NCI-H1417 treated with DMSO at 0.1 percent for 48 hours (cell line): ENCODE measurements at places on chromosomes 6 and 20.

GRCh38 chr6:155248008-155249001, 15.5 kb upstream of the CLDN20 start:
- no peak for DNase-seq

GRCh38 chr6:139164001-139164400, 29.1 kb downstream of the HECA start:
- DNase-seq, result no peak

- DNase-seq, result no peak
Measured at GRCh38 chr6:37531437-37532036, 31.8 kb upstream of the CCDC167 start.

DNA sequence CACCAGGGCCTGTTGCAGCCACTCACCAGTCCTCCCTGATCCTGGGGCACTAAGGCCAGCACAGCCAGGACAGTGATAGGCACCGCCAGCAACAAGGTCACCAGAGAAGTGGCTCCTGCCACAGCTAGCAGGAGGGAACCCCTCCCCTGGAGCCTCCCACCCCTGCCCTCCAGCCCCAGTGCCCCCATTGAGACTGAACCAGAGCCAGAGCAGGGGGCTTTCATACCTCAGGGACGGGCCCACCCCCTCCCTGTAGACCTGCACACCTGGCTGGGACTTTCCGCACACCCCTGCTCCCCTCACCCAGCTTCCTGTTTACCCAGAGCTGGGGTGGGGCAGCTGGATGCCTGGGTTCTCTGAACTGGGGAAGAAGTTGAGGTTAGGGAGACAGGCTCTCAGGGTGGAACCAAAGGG, at the start of gene LTB:
TSS of gene LTB (minus strand) at position 195 of the 414 bp plus-strand sequence. CDS start at position 188, 7 bp downstream.
- no peak for DNase-seq

DNA sequence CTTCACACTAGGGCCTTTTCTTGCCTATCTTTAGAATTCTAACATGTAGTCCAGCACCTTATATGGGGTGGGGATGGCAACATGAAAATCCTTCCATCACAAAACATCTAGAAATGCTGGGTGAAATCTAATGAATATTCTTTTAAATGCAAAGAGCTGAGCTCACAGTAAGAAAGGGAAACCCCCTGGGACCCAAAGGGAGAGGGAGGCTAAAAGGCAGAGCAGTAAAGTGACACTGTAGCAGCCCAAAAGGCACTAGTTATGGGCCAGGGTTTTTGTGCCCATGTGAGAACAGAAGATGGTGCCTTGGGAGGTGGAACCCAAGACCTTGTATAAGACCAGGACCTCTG, 66.7 kb downstream of the TRAM2 start:
- no peak for DNase-seq

DNA sequence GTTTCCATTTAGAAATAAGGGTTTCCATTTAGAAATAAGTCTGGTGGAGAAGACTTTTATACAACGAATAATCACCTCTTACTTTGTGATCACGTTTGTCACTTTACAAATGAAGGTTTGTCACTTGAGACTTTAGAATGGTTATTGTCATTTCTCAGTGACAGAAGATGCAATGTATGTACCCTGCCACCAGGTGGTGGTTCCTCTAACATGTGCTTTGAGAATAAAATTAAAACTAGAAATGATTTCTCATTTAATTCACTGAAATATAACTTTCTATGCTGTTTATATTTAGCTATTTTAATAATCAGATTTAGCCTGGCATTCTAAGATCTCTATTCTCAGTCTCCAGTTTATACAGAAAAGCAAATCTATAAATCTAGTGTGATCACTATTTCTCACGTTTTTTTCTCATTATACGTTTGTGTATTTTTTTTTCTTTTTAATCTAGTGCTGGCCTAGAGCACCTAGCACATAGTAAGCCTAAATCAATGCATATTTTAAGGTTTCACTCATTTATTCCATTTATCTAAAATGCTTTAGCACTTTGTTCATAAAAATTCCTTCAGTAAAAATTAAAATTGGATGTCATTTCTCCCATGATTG, 57.4 kb upstream of the TFAP2D start:
- DNase-seq, result no peak

GRCh38 chr6:167485186-167485978, 160.5 kb downstream of the TTLL2 start:
- no peak for DNase-seq

GRCh38 chr6:125112934-125113333, 40.6 kb upstream of the TPD52L1 start:
- DNase-seq, result no peak
